PC-9 (cell line): ENCODE measurements at places on chromosomes 6 and 20.

DNA sequence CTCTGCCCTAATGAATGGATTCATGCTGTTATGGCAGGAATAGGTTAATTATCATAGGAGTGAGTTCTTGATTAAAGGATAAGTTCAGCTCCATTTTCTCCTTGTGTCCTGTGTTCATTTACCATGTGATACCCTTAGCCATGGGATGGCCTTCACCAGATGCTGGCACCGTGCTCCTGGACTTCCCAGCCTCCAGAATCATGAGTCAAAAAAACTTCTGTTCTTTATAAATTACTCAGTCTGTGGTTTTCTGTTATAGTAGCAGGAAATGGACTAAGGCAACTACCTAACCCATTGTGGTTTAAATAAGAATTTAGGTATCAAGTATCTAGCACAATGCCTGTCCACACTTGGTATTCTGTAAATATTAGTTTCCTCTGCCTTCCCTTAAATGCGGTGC, 223.5 kb downstream of the MEI4 start:
- no peak for DNase-seq

DNA sequence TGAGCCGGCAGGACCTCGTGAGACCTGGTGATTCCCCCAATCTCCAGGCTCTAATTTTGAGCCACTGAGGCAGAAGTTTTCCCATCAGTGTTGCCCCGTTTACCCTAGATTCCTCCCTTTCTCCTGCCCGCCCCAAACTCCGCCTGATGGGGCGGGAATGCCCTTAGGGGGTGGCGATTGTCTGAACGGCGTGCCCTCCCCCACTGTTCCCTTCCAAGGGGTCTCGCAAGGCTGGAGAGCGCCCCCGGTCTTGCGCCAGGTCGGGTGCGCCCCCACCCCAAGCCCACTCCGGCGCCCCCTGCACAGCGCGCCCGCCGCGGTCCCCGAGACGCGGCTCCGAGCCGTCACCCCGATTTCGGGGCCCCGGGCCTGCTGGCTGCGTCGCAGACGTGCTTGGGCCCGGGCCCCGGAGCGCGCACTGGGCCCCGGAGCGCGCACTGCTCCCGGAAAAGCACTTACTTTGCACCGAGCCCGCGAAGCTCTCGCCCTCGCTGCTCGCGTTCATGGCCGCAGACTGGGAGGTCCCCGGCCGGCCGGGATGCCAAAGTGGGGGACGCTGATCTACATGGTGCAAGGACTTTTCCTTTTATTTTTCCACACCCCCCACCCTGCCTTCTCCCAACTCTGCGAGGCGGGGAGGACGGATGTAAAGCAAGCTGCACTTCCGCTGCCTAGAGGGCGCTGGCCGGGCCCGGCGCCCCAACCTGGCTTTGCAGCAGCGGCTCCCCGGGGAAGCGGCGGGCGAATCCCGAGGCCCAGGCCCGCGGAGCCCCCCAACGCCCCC, at the start of gene ZFP64:
TSS of gene ZFP64 (minus strand) at position 648 of the 784 bp plus-strand sequence. CDS start at position 505, 143 bp downstream.
- peak; percentile 68 for DNase-seq

DNA sequence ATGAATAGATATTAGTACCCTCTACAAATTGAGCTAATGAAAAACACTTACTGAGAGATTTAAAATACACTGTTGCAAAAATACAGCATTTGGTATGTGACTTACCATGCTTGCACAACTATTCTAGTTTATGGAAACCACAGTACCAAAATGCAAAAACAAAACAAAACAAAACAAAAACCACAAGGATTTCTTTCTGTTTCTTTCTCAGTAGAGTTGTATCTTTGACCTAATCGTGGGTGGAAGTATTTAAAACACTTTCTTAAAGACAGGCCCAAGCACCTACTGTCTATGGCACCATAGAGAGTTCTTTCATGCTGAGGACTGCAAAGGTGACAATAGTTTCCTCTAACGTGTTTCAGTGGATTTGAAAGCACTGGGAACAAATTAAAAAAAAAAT, 95.3 kb upstream of the C6orf118 start:
- DNase-seq, result no peak

- DNase-seq, result no peak
Observed at GRCh38 chr6:154123155-154123956, 84.3 kb downstream of the OPRM1 start.

GRCh38 chr6:51574040-51574439, 513.4 kb downstream of the PKHD1 start:
- no peak for DNase-seq

DNA sequence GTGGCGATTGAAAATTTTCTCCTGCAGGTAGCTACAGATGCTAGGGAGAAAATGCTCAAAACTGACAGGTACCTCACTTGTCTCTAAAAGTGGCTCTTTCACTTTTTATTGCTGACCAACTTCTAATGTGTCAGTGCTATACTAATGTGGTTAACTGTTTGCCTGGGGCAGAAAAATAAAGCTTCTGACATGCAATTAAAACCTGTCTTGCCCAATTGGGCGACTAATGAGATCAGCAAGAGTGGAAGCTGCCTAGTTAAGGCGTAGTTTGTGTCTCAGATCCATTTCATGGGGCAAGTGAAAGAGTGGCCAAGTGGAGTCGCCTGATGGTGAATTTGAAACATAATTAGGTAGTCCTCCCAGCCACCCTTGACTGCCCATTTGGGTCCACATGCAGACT, 193.3 kb downstream of the TSHZ2 start:
- DNase-seq, result no peak

DNA sequence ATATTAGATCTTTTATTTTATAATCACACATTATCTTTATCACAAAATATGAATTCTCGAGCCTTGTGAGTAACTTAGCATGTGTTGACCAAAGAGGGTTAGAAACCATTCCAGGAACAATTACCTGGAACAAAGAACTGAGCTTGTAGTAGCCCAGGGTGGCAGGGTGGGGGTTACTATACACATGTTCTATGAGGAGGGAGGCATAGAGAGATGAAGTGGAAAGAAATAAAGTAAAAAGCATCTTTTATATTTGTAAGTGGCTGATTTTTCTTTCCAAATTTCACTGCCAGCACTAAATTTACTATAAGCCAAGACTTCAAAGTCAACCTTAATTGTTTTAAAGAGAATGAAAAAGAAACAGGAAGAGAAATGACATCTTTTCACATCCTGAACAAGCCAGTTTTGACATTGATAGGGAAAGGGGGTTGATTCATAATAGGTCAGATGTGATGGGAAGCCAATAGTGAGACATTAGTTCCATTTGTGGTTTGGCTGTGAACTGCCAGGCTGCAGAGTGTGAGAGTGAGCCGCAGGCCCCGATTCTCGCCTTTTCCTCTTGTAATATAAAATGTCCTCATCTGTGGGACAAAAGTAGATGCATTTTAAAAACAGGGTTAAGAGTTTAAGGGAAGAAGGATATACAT, 52.7 kb upstream of the MYB start:
- no peak for DNase-seq
